ENCODE measurements at places on chromosomes 16 and 17.

GRCh38 chr17:76957678-76958464 is 89.7 kb downstream of the MGAT5B start:
- no peak overlapping the region for H3K27ac ChIP-seq
- no peak overlapping the region for H3K4me3 ChIP-seq
- DNase-seq: peak; percentile 51
- H3K36me3 ChIP-seq: no peaks in the 10 kb centered on the region
- peaks cover 10% of the 10 kb centered on the region for H3K27me3 ChIP-seq
- no peaks in the 10 kb centered on the region for H3K4me1 ChIP-seq

DNA sequence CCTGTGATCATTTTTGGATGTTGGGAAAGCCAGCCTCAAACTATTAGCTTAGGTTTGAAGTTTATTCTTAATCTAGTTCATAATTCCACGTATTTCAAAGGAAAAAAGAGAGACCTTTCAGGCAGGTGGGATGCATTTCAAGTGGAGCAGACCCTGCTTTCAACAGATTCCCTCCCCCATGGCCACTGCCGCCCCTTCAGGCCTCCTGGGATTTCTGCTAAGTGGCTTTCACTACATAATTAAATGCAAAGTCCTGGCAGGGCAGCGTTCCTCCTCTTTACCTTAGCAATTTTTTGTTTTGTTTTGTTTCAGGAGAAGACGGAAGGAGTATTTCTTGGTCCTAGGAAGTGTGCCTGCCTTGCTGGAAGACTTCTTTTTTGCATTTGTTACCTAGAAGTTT is 36.6 kb downstream of the MAF start:
- no peak overlapping the region for H3K4me3 ChIP-seq
- H3K36me3 ChIP-seq: no peaks in the 10 kb centered on the region
- H3K27ac ChIP-seq: no peak overlapping the region
- H3K27me3 ChIP-seq: no peaks in the 10 kb centered on the region

- no peak for DNase-seq
- no peaks in the 10 kb centered on the region for H3K27me3 ChIP-seq
- H3K27ac ChIP-seq: no peak overlapping the region
- no peaks in the 10 kb centered on the region for H3K36me3 ChIP-seq
Observed at GRCh38 chr16:65697065-65697464, 575.2 kb upstream of the CDH11 start.

- H3K27me3 ChIP-seq: no peaks in the 10 kb centered on the region
- H3K27ac ChIP-seq: peak overlapping the region; percentile 46
- H3K36me3 ChIP-seq: no peaks in the 10 kb centered on the region
- DNase-seq: peak; percentile 85
- peak overlapping the region; percentile 77 for H3K4me3 ChIP-seq
Observed at GRCh38 chr16:4370570-4371356, 885 bp upstream of the VASN start.

GRCh38 chr16:87831421-87832136 is 37.7 kb downstream of the SLC7A5 start:
- no peak for DNase-seq
- H3K4me3 ChIP-seq: no peak overlapping the region
- H3K27me3 ChIP-seq: no peaks in the 10 kb centered on the region
- H3K4me1 ChIP-seq: peaks cover 5% of the 10 kb centered on the region
- H3K27ac ChIP-seq: no peak overlapping the region
- peaks cover 21% of the 10 kb centered on the region for H3K36me3 ChIP-seq

- DNase-seq: no peak
- H3K27ac ChIP-seq: no peak overlapping the region
- H3K4me1 ChIP-seq: no peaks in the 10 kb centered on the region
Observed at GRCh38 chr16:83187405-83187804, 560.6 kb downstream of the CDH13 start.

DNA sequence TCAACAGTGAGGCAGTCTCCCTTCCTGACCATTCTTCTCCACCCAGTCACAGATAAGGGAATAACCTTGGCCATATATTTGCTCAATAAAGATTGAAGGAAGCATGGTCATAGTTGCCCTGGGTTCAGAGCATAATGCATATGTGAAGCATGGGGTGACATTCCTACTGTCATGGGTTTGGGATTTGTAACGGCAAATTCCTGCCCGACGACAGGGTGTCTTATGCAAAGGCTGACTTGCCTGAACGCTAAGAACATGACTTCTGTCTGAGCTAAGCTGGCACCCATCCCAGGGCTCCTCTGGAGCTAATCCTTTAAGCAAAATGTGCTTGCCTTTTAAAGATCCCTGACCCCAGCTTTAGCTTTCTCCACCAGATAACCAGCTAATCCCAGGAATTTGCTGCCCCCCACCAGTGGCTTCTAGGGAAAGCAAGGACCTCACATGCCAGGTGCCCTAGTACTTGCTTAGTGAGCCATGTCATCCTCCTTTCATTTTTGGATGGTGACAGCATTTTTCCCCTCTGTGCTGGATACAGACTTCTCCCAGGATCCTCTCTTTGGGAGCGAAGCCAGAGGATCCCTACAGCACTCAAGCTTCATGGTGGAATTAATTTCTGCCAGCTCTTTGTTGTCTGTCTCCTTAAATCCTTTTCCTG is 11.7 kb downstream of the SLC7A6OS start:
- H3K27me3 ChIP-seq: no peaks in the 10 kb centered on the region
- no peak overlapping the region for H3K27ac ChIP-seq
- peaks cover 100% of the 10 kb centered on the region for H3K36me3 ChIP-seq
- peaks cover 17% of the 10 kb centered on the region for H3K4me1 ChIP-seq
- H3K4me3 ChIP-seq: no peak overlapping the region

DNA sequence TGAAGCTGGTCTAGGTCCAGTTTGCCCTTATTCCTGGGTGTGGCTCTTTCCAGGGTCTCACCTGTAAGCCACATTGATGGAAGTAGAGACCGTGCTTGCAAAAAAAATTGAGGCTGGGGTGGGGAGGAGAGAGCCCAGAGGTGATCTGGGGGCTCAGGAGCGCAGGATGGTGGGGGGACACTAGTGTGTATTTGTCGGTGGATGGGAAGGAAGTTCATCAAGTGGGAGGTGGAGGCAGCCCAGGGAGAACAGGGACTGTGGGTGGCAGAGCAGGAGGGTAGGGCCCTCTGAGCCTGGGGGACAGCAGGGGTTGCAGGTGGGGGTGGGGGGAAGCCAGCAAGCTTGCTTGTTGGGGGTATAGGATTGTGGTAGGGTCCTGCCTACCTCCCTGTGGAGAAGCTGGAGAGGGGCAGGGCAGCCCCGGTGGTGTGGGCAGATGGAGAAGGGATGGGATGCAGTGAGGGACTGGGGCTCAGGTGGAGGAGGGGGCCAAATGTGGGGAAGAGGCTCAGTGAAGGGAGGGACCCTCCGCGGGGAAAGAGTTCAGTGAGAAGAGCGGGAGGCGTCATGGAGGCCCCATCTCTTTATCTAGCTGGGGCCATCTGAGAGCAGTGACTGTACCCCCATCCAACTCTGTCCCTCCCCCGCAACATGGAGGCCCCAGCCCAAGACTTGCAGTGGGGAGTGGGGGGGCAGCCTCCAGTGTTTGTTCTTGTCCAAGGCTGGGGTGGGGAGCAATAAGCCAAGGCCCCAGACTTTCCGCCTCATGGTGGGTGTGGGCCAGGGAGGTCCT is 17.2 kb upstream of the TMEM92 start:
- no peaks in the 10 kb centered on the region for H3K4me1 ChIP-seq
- no peak for DNase-seq
- no peak overlapping the region for H3K4me3 ChIP-seq
- H3K27ac ChIP-seq: no peak overlapping the region
- no peaks in the 10 kb centered on the region for H3K36me3 ChIP-seq

DNA sequence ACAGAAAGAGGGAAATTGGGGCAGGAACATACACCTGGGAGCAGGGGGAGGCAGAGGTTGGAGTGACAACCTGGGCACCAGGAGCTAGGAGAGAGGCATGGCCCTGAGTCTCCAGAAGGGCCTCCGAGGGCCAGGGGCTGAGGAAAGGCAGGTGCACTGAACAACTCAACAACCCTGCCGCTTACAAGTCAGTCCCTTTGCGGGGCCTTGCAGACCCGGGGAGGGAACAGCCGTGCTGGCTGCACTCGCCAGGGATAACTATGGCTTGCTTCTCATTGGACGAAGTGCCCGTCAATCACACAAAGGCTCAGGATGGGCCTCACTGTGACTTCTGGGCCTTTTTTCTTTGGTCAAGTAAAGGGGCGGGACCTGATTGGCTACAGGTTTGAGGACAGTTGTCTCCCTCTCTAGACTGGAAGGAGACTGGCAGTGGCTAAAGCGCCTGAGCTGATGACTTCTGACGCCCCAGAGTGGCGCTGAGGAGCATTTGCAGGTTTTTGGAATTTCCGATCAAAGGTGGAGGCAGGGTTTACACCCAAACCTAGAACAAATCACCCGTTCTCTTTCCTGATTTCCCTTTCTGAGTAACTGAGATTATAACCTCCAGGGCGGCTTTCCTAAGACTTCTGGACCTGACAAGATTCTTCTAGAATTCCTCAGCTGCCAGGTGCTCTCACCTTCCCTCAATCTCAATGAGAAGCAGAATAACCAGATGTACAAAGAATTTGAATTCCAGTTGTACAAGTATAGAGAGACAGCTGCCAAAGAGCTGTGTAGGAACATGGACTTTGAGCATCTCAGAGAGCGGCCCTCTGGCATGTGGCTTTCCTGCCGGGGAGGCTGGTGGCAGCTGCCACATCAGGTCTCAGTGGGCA is 27.6 kb upstream of the ST6GALNAC2 start:
- H3K27ac ChIP-seq: no peak overlapping the region
- no peaks in the 10 kb centered on the region for H3K36me3 ChIP-seq
- H3K4me1 ChIP-seq: no peaks in the 10 kb centered on the region
- no peaks in the 10 kb centered on the region for H3K27me3 ChIP-seq
- no peak for DNase-seq
- H3K4me3 ChIP-seq: no peak overlapping the region

DNA sequence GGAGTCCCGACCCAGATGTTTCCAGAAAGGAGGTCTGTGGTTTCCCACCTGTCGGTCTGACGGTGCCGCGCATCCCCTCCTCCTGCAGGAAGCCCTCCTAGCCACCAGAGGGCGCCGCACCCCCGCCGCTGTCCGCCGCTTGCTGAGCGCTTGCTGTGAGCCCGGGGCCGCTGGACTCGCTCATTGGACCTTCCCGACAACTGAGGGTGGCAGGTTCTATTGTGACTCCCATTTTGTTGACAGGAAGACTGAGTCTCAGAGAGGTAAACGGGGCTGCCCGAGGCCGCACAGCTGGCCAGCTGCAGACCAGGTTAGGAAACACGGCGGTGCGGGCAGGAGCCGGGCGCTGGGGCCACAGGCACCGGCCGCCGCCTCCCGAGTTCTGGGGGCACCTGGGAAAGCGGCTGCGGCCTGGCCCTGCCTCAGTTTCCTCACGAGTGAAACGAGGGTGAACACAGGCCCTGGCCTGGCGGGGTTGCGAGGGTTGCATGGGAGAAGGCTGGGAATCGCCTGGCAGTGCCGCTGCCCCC is 191.1 kb upstream of the CIBAR2 start:
- H3K4me1 ChIP-seq: peaks cover 47% of the 10 kb centered on the region
- no peaks in the 10 kb centered on the region for H3K27me3 ChIP-seq
- H3K4me3 ChIP-seq: no peak overlapping the region
- H3K36me3 ChIP-seq: no peaks in the 10 kb centered on the region
- DNase-seq: peak; percentile 95

GRCh38 chr17:17636272-17636885 is 44.9 kb upstream of the PEMT start:
- H3K4me3 ChIP-seq: no peak overlapping the region
- H3K4me1 ChIP-seq: no peaks in the 10 kb centered on the region
- H3K36me3 ChIP-seq: no peaks in the 10 kb centered on the region
- H3K27ac ChIP-seq: no peak overlapping the region

DNA sequence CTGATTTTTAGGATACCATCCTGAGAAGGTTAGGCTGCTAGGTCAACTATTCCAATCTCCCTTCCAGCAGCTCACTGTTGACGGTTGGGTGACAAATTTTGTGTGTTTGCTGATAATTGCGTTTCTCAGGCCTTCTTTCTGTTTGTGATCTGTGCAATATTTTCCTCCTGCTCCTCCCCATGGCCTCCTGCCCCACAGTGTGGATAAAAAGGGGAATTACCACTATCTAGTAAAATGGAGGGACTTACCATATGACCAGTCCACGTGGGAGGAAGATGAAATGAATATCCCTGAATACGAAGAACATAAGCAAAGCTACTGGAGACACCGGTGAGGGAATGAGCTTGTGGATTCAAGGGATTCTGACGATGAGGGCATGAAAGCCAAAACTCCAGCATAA is 9.2 kb downstream of the CHD3 start:
- H3K27me3 ChIP-seq: no peaks in the 10 kb centered on the region
- no peak for DNase-seq
- H3K36me3 ChIP-seq: peaks cover 96% of the 10 kb centered on the region
- no peak overlapping the region for H3K4me3 ChIP-seq
- no peak overlapping the region for H3K27ac ChIP-seq

DNA sequence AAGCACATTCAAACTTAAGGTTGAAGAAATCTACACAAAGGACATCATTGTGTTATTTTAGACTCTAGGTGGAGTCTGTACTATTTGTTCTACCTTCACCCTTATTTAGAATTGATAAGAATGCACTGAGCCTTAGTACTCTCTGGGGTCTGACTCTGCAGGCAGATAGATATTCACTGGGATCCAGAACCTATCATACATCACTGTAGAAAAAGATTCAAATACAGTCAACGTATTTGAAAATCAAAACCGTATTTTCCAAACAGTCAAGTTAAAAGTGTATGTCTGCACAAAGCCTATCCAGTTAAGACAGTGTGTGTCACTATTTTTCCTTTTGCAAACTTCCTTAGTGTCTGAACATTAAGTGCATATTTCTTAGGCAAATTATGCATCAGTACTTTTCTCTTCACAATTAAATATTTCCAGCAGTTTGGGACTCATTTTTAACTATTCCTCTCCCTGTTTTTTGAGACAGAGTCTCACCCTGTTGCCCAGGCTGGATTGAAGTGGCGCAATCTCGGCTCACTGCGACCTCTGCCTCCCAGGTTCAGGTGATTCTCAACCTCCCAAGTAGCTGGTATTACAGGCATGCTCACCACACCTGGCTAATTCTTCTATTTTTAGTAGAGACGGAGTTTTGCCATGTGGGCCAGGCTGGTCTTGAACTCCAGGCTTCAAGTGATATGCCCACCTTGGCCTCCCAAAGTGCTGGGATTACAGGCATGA is 22.3 kb downstream of the MOSMO start:
- H3K27me3 ChIP-seq: no peaks in the 10 kb centered on the region
- no peaks in the 10 kb centered on the region for H3K36me3 ChIP-seq
- no peak overlapping the region for H3K4me3 ChIP-seq
- DNase-seq: no peak

DNA sequence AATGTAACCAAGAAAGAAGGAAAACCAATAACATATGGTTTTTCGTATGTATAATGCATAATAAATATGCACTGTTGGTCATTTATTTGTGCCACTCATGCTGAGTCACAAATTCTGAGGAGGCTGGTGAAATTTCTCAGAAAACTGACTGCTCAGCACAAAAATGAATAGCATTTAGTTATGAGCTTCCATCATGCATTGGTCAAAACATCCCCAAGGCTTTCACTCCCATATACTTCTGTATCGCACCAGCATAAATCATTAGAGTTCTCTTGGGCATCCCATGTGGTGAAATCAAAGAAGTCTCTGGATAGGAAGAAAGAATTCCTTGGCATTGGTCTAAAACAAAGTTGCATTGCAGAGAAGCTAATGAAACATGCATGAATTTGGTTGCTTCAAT is 785.6 kb upstream of the CDH8 start:
- H3K4me3 ChIP-seq: no peak overlapping the region
- no peaks in the 10 kb centered on the region for H3K36me3 ChIP-seq
- no peak overlapping the region for H3K27ac ChIP-seq
- DNase-seq: no peak
- no peaks in the 10 kb centered on the region for H3K4me1 ChIP-seq

GRCh38 chr16:82013139-82013538 is 1.9 kb upstream of the SDR42E1 start:
- no peak overlapping the region for H3K4me3 ChIP-seq
- no peak overlapping the region for H3K27ac ChIP-seq
- H3K27me3 ChIP-seq: no peaks in the 10 kb centered on the region
- no peaks in the 10 kb centered on the region for H3K36me3 ChIP-seq
